A549 treated with AZD2906 at 1 μM for 4 hours (cell line): ENCODE measurements at places on chromosomes 7 and 10. TPM values are rescaled to one million over a fixed set of nuclear protein-coding genes. Genes with fewer than 3 reads are reported as not detected.

DGKI gene
- total RNA-seq, result 0.19 to 0.49 TPM (median 0.23 TPM) in 5 replicates

NUDT5 gene
- total RNA-seq, result 132 to 158 TPM (median 133 TPM) in 5 replicates

TFR2 gene
- 2.1 to 2.8 TPM (median 2.5 TPM) in 5 replicates for total RNA-seq

ANXA8 gene
- total RNA-seq, result 29.3 to 37.5 TPM (median 34.1 TPM) in 5 replicates
